ENCODE measurements at places on chromosomes 3 and 15.

DNA sequence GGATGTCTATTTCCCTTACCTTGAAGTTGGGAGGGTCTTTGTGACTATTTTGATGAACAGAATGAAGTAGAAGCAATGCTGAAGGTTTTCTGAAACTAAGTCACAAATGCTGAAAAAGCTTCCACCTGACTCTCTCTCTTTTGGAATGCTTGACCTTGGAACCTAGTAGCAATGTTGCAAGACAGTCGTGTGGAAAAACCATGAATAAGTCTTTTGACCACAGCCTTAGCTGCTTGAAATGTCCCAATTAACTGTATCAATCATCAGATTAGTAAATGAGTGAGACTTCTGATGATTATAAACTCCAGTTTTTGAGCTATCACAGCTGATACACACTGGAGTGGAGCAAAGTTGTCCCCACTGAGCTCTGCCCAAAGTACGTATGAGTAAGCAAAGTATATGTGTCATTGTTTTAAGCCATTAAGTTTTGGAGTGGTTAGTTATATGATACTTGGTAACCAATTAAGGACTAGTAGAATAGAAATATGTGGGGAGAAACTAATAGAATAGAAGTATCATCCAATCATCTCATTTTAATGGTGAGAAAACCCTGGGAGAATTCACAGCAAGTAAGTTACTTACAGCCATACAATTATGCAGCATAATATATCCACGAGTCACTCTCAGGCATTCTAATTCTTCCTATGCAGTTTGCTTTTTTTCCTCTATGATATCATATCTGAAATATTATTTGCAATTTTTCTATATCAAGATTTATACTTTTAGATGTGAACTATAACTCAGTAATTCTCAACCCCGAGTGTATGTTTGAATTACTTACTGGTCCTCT lies 1010.6 kb downstream of the ROBO2 start:
- DNase-seq, result no peak

DNA sequence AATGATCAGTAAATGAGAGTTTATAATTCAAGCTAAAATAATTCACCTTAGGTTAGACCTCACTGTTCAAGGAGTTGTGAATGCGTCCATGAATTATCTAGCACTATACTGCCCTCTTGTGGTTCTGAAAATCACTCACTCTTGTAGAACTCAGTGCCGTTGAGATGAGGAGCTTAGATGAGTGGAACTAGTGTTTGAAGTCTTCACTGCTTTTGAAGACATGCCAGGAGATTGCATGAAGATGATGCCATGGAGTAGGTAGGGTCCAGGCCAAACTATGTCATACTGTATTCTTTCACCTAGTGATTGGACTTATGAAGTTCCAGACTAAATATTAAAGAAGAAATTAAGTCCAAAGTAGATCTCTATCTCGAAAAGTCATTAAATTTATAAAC lies 28.8 kb downstream of the LYSMD4 start:
- no peak for DNase-seq

DNA sequence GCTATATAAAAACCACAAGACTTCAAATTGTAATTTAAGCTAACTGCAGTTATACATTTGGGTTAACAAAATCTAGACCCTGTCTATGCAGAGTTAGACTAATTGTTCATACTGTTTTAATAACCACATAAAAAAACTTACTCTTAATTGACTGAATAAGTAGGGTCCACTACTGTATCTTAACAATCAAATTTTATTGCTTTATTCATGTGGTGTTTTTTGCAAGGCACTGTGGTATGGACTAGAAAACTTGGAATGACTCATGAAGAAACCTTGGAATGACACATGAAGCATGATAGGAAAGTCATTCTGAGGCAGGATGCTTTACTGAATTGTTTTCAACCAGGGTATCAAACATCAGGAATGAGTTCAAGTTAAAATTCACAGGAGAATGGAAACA lies 2.3 kb downstream of the SERP1 start:
- no peak for DNase-seq

DNA sequence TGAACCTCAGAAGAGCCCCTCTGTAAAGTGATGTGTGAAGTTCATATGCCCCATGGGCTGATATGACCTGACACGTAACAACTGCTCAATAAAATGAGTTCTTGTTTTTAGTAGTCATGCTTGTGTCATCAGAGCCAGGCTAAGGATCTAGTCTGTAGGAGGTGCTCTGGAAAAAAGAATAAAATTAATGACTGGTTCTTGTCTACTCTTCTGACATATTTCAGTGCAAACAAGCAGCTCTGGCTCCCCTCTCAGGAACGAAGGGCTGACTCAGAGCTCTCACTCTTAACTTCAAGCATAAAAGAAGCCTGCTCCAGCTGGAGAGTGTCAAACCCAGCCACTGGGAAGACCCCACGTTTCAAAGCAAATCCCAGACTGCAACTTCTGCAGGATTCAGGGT lies 77.0 kb downstream of the LRIG1 start:
- DNase-seq, result no peak

DNA sequence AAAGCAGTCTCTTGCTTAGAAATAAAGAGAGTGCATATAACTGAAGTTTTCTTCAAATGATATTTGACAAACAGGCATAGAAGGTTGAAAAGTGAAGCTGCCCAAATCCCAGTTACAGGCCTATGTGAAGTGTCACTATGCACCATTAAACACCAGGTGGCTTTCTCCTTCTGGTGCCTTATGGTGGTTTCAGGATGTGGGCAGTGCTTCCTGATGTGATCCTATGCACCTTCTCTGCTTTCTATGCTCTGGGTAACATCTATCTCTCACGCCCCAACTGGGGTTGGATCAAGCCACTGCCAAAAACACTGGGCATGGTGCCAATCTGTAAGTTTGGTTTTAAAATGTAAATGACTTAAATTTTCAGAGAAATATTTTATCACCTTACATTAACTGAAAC lies 744.7 kb downstream of the TUSC7 start:
- DNase-seq, result no peak

GRCh38 chr15:101317336-101317872 lies 22.4 kb upstream of the SNRPA1 start:
- no peak for DNase-seq

DNA sequence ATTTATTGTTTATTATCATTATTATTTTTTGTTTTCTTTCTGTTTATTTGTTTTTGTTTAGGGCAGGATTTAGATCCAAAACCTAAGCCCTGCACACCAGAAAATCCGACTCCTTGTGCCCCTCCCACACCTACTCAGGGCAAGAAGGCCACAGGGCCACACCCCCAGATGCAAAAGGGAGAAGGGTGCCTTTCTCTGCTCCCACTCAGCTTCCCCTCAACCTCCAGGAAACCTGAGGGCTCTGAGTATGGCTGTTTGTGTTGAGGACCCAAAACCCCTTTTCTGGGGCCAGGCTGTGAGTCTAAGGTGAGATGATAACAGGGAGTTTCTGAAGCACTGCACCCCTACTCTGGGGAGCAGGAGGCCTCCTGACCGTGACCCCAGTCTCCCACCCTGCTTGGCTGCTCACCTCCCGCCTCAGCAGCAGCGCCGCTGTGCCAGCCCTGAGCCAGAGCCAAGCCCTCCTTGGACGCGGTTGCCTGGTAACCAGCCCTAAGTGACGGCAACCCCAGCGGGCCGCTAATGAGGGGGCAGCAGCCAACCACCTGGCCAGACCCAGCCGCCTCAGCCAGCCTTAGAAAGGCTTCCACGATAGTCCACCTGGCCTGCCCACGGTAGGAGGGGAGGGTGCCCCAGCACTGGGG lies 6.4 kb upstream of the C15orf39 start:
- DNase-seq, result no peak

DNA sequence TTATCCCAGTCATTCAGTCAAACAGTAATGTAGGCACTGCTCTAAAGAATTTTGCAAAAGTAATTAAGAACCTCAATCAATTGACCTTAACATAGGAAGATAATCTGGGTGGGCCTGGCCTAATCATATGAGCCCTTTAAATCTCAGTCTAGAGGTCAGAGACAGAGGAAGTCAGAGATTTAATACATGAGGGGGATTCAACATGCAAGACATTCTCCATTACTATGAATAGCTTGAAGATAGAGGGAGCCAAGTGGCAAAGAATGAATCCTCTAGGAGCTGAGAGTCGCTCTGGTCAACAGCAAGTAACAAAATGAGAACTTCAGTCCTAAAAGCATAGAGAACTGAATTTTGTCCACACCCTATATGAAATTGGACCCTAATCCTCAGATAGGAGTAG lies 39.0 kb upstream of the MBNL1 start:
- no peak for DNase-seq

GRCh38 chr15:93146196-93146595 lies 57.2 kb upstream of the RGMA start:
- DNase-seq, result no peak

DNA sequence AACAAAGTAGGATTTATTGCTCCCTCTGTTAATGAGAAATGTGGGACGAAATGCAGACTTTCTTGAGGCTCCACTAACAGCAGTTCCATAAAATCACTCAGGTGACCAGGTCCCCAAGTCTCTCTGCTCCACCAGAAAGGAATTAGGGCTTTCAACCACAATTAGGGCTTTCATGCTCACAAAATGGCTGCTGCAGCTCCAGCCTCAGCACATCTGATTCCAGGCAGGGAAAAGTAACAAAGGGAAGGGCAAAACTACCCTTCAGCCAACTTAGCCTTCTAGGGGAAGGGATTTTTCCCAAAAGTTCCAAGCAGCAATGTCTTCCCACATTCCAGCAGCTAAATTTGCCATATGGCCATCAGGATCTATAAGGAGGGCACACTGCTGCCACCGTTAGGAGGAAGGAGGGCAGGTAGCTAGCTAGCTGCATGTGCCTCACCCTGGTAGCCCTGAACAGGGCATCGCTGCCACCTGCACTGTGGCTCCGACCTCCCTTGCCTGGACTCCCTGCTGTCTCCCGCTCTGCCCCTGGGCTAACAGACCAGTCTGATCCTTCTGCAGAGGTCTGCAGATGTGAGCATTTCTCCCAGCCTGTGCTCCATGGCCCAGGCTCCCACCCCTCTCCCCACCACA lies 12.8 kb downstream of the CFAP100 start:
- no peak for DNase-seq

Measured in stimulated activated CD4-positive, alpha-beta T cell treated with anti-CD3 and anti-CD28 coated beads, Interleukin-12 subunit alpha, Interleukin-12 subunit beta, amount 100 ng/mL, for 24 hours (primary cell).